Activated naive CD4-positive, alpha-beta T cell (primary cell): ENCODE measurements at places on chromosomes 1 and 21.

DNA sequence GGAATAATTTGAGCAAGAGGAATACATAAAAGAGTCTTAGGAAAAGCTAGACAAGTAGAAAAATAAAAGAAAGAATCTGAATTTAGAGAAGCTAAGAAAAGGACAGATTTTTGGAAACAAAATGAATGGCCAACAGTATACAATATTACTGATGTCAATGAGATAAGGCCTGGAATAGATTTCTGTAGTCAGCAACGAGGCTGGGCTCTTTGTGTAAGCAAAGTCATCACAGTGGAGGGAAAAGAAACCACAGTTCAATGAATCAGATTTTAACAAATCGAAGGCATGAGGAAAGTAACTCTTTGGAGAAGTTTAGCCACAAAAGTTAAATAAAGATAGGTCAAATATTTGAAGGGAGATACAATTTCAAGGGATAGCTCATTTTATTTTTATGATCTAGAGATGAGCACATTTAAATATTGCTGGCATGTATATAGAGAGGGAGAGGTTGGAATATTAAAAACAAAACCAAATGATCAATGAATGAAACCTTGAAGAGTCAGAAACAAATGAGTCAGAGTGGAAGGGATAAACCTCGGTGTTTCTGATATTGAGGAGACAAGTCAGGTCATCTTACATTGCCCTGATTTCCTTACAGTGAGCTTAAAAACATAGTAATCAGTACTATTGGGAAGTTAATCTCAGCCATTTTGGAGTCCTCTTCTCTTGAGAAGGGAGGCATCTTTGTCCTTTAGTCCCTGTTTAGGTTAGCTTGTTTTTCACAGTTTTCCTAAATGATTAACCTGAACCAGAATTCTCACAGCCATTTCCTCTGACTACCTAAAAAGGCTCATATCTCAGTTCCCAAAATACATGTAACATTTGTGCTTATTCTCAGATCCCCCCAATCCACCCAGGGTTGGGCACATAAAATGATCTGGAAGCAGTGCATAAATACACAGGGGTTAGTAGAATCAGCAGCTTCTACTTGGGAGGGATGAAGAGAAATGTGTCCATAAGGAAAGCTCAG lies 620.0 kb upstream of the B3GALT2 start:
- no peak for DNase-seq

DNA sequence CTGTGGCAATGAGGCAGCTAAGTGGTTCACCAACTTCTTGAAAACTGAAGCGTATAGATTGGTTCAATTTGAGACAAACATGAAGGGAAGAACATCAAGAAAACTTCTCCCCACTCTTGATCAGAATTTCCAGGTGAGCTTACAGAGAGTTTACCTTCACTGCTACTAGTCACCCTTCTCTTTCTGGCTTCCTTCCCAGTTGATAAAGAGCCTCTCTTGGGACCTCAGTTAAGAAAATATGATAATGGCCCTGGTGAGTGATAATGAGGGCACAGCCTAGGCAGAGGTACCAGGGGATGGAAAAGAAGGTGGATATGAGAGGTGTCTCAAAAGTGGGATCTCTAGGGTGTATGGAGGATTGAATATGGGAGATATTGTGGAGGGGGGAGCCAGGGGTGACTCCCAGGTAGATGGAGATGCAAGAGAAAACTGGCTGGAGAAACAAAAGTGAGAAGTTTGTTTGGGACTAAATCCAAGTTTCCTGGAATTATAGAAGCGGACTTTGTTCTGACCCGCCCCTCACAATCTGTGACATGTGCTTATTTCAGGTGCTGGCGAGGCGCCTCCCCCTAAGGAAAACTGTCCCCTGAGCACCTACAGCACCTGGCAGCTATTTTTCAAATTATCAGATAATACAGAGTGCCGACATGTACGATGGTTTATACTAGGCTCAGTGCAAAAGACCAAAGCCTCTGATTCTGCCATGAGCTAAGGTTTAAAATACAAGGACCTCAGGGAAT lies 13.7 kb downstream of the MTARC2 start:
- DNase-seq: no peak

DNA sequence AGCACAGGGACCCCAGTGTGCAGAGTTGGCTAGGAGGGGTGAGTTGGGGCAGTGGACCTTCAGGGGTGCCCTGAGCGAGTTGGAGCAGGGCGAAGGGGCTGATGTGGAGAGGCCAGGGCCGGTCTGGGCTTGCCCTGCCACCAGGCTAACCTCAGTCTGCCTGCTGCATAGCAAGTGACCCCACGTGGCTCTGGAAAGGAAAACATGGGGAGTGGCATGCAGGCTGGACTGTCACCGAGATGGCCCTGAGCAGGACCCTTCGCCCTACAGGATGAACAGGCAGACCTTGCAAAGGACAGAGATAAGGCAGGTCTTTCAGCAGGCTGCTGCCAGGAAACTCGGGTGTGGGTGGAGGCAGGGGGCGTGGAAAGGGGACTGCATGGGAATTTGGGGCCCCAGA lies 51.5 kb downstream of the FOXO6 start:
- DNase-seq: no peak

- DNase-seq: no peak
Measured at GRCh38 chr1:179867493-179868330, 9.9 kb downstream of the TOR1AIP2 start.

DNA sequence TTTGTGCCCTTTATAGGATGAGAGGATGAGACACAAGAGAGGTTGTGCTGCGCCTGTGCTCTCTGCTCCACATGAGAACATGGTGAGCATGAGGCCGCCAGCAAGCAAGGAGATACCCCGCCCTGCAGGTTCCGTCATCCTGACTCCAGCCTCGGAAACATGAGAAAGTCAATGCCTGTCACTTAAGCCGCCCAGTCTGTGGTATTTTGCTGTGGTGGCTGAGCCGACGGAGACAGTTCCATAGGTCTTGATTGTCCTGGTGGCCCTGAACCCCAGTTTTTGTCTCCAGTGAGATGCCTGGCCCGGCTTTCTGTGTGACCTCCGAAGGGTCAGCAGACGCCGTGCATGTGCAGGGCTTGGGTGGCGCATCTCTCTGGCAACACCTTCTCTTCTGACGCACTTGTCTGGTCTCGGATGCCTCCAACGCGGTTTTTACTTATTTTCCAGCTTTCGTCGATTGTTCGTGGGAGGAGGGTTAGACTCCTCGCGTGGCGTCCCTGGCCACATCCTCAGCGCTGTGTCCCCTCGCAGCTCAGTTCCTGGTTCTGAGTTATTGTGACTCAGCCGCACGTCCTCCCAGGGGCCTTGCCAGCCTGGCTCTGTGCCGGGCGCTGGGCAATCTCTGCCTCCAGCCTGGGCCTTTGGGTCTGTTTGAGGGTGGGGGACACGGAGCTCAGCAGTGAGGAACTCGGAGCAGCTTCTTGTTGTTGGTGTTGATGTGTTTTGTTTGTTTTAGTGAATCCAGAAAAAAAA lies 70.0 kb downstream of the FAAP20 start:
- no peak for DNase-seq

DNA sequence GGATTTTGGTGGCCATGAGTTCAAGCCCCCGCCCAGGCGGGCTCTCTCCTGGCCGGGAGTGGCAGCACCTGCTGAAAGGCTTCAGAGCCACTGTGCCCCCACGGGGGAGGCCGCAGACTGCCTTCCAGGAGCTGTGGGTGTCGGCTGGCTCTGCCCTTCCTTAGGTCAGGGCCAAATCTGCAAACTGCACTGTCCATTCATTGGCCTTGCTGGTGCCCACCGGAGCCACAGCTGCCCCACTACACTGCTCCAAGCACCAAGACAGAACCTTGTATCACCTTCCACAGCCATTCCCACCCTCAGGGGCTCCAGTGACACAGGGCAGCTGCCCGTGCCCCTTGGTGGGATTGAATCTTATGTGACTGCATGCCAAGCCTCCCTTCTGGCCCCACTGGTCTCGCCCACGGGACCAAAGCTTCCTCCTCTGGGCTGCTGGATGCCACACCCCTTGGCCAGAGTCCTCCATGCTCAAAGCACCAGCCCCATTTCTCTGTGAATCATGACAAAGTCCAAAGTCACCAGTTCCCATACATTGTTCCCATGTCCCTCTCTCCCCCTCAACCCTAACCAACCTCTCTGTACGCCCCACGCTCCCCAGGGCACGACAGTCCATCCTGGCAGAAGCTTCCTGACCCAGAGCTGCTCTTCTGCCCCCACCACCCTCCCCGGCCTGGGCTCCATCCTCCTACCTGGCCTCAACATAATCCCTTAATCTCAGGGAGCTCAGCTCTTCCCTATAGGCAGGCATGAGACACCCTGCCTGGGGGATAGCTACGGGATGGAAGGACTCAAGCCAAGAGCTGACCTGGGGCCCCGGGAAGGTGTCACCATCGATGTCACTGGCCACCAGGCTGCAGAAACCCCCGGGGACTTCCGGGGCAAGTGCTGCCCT lies 20.9 kb upstream of the GPR153 start:
- no peak for DNase-seq

- no peak for DNase-seq
Measured at GRCh38 chr1:6270401-6270800, 9.5 kb upstream of the GPR153 start.

GRCh38 chr1:59598120-59598440 lies 216.7 kb upstream of the HOOK1 start:
- no peak for DNase-seq

- DNase-seq: no peak
Measured at GRCh38 chr1:39754026-39754570, 15.4 kb downstream of the PPIE start.

DNA sequence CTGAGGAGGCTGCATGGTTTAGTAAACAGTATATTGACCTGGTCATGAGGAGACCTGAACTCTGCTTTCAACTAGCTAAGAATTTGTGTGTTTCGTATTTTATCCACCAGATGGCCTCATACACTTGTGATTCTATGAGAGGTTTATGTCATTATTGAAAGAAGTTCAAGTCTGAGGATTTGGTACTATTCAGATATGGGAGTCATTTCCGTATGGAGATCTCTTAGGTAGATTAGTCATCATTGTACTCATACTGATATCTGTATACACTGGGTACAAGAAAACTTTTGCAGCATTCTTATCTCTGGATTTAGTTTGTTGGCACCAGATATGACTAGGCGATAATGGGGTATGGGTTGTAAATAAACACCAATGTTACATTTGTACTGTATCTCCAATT lies 26.6 kb downstream of the ATF6 start:
- DNase-seq: no peak

DNA sequence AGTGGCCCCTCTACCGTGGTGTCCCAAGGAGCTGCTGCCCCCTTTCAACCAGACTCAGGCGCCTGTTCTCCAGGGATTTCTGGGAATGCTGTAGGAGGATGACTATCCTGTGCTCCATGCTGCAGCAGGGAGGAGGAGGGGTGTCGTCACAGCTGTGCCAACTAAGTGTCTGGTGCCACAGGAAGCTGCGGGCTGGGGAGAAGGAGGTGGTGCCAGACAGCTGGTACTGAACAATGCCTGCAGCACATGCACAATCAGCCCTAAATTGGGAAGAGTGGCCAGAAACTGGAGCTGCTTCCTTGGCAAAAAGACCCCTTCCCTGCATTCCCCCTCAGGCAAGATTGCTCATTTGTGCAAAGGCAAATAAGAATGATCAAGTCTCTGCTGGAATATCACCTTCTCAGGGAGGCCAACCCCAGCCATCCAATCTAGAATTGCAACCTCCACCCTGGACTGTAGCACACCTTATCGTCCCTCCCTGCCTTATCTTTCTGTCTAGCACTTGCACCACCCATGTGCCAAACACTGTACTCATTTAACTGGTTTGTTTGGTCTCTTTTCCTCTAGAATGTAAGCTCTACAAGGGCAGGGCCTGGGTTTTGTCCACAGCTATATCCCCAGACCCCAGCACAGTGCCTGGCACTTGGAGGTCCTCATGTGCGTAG lies 33.3 kb downstream of the LAMB3 start:
- no peak for DNase-seq

DNA sequence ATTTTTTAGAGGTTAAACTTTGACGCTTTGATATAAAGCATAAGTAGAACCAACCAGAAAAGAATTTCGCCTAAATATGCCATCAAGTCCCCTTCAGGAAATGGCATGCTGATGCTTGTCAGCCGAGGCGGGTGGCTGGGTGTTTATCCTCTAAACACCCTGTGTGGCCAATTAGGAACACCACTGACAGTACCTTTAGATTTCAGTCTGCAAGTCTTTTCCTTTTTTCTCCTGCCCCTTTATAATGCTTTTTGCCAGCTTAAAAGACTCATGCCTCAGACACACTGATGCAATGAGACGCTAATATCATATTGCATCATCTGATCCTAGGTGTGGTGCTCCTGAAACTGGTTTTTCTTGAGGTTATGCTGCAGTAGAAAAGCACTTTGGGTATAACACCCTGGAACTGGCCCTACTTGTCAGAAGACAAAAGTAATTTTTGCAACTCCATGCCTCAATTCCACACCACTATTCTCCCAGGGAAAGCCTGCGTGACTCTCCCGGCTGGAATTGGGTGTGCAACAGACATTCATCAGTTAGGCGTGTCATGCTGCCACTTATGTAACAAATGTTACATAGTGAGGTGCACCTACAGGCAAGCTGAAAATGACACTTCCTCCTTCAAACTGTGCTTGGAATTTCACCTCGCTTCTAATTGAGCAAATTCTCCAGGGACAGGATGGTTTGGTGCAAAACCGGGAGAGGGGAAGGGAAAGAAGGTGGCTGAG lies 2.0 kb upstream of the RCC2 start:
- DNase-seq: no peak

GRCh38 chr1:180163041-180163440 lies 8.4 kb downstream of the QSOX1 start:
- no peak for DNase-seq

DNA sequence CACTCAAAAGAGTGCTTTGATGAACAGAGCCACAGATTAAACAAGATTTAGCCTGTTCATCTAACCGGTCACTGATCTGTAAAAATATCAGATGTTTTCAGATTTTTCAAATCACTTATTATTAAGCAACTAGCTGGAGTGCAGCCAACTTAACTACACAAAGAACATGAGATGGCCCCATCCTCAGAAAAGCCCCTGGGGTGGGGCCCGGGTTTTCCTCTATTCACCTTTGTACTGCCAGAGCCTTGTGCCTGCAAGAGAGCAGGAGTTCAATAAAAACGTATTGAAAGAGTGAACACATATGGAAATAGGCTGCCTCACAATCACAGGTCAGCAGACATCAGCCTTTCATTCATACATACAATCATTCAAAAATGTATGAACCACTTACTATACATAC lies 516.1 kb downstream of the OMA1 start:
- DNase-seq: no peak

DNA sequence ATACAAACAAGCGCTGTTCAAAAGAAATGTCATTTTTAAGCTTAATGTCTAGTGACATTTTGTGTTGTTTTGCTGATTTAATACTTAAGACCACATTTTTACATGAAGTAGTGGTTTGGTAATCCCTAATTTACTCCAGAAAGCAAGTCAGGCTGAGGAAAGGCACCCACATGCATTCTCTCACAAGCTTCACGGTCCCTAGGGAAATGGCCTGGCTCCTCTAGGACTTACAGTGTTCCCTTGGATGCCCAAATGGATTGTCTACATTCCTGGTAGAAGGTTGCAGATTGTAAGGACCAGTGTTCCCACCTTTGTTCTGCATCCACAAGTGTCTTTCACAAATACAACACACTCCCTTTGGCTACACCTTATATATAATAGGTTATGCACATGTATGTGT lies 9.5 kb downstream of the GPSM2 start:
- DNase-seq: no peak
